ENCODE measurements at places on chromosomes 3 and 15.

GRCh38 chr3:9415485-9416138, 18.2 kb downstream of the SETD5 start:
- H3K36me3 ChIP-seq, result peaks cover 3% of the 10 kb centered on the region
- H3K4me1 ChIP-seq, result peaks cover 52% of the 10 kb centered on the region
- no peak for DNase-seq

- H3K27me3 ChIP-seq, result peaks cover 53% of the 10 kb centered on the region
- no peaks in the 10 kb centered on the region for H3K36me3 ChIP-seq
- H3K27ac ChIP-seq, result no peak overlapping the region
- no peak for DNase-seq
Observed at GRCh38 chr3:2097641-2098191, 950 bp upstream of the CNTN4 start.

GRCh38 chr15:25937796-25938195, 74.7 kb upstream of the ATP10A start:
- H3K4me3 ChIP-seq, result no peak overlapping the region
- no peaks in the 10 kb centered on the region for H3K27me3 ChIP-seq
- no peaks in the 10 kb centered on the region for H3K36me3 ChIP-seq
- no peak overlapping the region for H3K27ac ChIP-seq

DNA sequence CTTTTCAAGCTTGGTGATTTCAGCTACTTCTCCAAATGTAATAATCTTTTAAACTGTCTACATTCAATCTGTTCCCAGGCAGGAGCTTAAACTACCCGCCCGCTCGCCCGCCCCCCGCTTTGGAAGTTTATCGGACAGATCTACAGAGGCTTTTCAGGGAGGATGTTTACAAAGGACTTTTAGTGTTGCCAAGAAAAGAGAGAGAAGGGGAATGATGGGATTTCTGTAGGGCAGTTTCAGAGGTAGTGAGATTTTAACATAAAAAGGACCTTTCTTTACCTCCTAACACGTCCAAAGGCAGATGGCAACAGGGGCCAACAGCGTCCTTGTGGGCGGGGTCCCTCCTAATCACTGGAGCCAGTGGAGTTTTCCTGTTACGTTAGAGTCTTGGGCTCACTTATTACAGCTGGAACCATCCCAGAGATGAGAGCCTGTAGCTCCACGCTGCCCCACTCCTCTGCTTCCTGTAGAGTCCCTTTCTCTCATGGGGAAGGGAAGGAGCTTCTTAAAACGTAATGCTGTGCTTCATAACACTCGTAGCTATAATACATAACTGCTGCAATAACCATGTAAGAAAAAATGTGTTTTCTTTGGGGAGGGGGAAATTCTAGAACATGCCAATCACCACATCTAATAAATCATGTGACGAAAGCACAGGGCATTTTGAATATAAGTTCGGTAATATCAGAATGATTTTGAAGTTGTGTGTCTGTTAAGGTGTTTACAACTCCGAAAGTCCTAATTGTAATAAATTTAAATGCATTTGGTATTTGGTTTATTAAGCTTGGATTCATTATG, 30.9 kb downstream of the HES1 start:
- no peak overlapping the region for H3K4me3 ChIP-seq
- H3K27ac ChIP-seq, result no peak overlapping the region
- H3K4me1 ChIP-seq, result no peaks in the 10 kb centered on the region
- no peak for DNase-seq

GRCh38 chr3:28057539-28057938, 183.9 kb upstream of the CMC1 start:
- peaks cover 2% of the 10 kb centered on the region for H3K36me3 ChIP-seq
- H3K27me3 ChIP-seq, result peaks cover 27% of the 10 kb centered on the region
- no peak overlapping the region for H3K27ac ChIP-seq
- peaks cover 15% of the 10 kb centered on the region for H3K4me1 ChIP-seq
- DNase-seq, result no peak
